GM06990 (cell line): ENCODE measurements at places on chromosomes 6 and 20.

GRCh38 chr20:37204056-37204455 is 24.7 kb upstream of the MROH8 start:
- DNase-seq: no peak

DNA sequence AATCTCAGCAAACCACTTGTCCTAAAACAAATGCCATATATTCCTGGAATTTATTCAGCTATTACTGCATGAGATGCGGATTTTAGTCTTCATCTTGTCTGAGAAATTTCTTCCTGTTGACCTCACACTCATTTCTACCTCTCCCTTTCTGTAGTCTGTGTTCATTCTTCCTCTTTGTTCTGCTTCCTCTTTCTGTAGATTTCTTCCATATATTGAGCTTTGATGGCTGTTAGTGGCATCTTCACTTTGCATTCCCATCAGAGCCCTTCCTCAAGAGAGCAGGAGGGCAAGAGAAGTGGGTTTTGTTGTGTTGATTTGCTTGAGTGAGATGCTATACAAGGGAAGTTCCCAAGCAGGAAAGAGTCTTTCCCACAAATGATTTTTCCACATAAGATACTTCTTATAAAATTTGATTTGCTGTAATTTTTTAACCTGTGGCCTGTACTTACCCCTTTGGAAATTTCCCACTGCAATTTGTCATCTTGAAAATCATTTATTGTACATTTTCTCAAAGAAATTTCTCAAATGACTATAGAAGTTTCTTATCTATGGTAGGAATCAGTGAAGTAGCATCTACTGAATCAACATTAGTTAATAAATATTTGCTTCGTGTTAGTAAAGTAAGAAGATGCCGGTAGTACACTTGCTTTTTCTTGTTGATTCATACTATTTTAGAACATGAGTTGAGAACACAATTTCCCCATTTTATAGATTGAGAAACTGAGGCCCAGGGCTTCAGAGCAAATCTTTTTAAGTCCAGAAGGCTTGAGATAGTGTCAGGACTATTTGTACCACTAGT is 43.8 kb downstream of the MAP3K4 start:
- no peak for DNase-seq

GRCh38 chr20:18032977-18033892 is 24.5 kb downstream of the OVOL2 start:
- DNase-seq: no peak

- DNase-seq: no peak
Observed at GRCh38 chr6:166252601-166253000, 55.6 kb downstream of the PRR18 start.

DNA sequence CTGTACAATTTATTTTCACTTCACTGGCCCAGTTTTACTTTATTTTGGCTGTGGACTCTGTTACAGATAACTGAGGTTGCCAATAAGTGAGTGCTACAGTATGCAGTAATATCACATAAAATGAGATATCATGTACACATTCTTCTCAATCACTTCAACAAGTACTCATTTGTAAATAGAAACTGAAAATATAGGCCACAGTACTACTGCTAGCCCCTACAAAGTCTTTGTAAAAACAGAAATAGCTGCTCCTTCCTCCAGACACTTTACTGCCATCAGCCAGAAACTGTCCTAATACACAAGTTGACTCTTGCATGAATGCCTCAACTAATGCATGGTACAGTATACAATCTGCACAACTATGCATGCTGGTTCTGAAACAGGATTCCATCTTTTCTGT is 9.2 kb downstream of the DTNBP1 start:
- DNase-seq: no peak

- DNase-seq: no peak
Observed at GRCh38 chr6:1917626-1918371, 308.1 kb downstream of the FOXC1 start.

- DNase-seq: no peak
Observed at GRCh38 chr6:91042656-91043055, 455.8 kb upstream of the MAP3K7 start.

GRCh38 chr20:62804627-62805154 is at the start of gene OGFR:
Gene OGFR (plus strand): TSS chr20:62804835. CDS start chr20:62804860, 25 bp downstream.
- peak; percentile 81 for DNase-seq

DNA sequence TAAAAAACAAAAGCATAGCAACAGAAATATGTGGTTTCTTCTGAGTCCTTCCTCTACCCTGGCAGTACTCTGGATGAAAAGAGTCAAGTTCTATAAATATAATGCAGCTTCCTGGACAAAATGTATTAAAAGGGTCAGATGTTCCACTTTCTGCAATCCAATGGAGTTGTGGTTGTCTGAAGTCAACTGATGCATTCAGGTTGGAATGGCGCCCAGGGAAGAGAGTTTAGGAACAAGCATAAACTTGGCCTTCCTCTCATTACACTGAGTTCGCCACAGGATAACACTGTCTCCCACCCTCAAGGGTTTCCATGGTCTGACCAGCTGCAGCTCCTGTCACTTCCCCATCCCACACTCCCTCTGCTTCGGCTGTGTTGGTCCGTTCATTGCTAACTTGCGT is 66.4 kb downstream of the PLEKHG1 start:
- DNase-seq: no peak

DNA sequence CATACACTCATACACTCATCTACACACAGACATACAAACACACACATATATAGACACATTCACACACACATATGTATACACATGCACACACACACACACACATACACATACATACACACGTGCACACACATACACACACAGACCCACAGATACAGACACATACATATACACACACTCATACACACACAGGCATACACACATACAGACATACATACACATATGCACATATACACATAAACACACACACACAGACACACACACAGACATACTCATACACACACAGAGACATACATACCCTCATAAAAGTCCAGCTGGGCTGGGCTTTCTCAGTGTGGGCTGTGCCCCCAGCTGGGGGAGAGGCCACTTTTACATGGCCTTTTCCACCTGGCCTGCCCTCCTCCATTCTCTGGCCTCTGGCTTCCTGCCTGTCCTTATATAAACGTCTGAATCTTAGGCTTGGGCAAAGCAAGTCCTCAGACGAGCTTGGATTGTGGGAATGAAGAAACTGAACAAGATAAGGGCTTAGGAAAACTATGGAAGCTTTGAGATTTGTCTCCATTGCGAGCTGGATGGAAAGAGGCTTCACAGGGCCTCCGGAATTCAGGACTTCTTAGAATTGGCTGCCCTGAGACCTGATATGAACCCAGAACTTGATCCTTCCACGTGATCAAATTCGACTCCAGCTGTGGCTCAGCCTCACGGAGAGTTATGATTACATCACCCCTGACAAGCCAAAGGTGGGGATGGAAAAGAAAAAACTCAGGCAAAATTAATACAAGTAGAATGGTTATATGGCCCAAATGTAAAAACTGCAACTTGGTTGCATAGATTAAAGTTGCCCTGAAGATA is 22.5 kb upstream of the CST3 start:
- DNase-seq: no peak

- DNase-seq: no peak
Observed at GRCh38 chr6:145733207-145733606, 2.1 kb downstream of the EPM2A start.

GRCh38 chr6:132084811-132085509 is 133.8 kb upstream of the CCN2 start:
- DNase-seq: peak; percentile 6

DNA sequence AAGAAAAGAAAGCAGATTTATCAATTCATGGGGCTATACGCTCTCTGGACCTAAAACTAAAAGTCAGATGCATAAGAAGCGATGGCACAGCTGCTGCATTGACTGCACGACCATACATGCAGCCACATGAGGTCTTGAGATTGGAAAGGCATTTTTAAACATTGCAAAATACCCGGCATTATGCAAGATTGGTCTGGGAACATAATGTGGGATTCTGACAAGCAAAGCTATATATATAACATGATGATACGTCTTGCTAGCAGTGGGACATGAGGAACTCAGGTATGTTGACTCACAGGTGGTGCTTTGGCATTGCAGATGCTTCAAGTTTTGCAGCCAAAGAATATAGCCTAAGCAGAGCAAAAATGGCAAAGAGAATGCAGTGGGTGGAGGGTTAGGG is 55.1 kb downstream of the SAMD3 start:
- no peak for DNase-seq

GRCh38 chr6:46279874-46280273 is 109.1 kb upstream of the ENPP5 start:
- no peak for DNase-seq

- DNase-seq: no peak
Observed at GRCh38 chr20:20425823-20426654, 58.1 kb downstream of the INSM1 start.

GRCh38 chr6:43125119-43125518 is 46.0 kb upstream of the SRF start:
- no peak for DNase-seq

GRCh38 chr6:158751921-158752320 is 67.2 kb downstream of the EZR start:
- no peak for DNase-seq

DNA sequence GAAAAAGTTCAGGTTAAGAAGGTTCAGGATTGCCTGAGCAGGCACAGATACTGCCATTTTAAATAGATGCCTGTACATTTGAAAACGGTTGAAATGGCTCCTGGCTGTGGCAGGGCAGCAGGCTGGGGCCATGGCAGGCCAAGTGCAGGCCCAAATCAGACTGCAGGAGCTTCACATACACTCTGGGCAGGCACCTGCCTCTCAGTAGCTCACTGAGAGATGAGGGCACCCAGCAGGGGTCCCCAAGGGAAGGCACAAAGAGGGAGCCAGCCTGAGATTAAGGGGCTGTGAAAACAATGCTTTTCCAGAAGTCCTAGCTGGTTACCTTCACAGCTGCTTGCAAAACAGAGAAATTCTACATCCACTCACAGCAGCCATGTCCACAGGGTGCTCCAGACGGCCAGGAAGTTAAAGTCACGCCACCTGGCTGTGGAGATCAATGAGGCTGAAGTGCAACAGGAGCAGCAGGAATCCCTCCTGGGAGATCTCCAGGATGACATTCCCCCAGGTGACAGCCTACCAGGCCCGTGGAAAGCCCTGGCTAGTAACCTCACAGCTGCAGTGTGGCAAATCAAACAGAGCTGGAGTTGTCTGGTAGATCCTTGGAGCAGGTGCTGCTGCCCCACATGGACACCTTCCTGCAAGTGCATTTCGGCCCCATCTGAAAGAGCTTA is 6.2 kb upstream of the RAET1E start:
- no peak for DNase-seq

DNA sequence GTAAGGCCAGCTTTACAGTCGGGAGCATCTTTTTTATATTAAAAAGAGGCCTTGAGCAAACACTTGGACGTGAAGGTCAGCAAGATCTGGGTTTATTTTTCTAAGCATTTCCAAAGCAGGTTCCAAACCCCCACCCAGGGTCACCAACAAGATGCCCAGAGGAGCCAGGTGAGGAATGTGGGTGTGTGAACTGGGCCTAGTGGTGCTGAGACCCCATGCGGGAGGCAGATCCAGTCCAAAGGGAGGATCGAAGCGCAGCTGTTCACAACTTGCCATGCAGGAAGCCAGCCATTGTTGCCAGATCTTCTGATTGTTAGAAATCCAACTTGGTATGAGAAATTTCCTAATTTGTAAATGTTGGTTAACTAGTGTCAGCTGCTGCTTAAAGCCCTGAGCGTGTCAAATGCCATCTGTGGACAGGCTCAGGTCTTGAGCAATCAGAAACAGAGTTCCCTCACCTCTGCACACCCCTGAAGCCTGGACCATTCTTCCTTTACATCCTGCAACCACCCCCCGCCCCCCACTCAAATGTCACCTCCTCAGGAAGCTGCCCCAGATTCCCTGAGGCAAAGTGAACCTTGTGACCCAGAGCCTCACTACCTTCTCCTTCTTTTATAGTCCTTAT is 46.5 kb downstream of the NFATC2 start:
- no peak for DNase-seq

DNA sequence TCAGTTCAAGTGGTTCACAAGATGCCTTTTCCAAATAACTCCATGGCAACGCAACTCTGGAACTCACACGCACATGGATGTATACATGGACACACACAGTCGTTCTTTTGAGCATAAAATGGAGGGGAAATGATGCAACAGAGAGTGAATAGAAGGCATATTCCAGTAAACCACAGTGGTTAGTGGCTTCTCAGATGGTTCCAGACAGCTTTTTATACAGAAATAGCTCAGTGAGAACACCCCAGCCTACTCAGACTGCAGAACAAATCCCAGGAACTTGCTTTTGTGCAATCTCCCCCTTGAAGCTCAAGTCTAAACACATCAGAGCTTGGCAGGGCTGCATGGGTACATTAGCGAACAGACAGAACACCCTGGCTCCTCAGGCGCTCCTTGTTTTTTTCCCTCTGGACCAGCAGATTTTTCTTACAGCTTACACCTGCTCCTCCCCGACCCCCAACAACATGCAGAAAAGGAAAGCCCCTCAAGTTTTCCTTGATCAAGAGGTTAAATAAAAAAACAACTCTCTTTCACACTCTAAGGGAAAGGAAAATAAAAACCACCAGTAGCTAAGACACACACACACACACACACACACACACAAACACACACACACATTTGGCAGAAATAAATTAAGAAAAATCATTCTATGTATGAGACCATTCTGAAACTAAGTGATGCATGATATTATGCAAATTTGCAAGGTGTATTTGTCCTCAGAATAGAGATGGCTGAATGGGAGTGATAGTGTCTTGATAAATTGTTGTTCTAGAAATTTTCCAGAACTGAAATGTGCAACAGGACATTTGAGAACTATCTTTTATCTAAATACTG is 51.2 kb upstream of the RANBP9 start:
- DNase-seq: no peak

- DNase-seq: no peak
Observed at GRCh38 chr20:5095454-5095853, 24.3 kb downstream of the PCNA start.

DNA sequence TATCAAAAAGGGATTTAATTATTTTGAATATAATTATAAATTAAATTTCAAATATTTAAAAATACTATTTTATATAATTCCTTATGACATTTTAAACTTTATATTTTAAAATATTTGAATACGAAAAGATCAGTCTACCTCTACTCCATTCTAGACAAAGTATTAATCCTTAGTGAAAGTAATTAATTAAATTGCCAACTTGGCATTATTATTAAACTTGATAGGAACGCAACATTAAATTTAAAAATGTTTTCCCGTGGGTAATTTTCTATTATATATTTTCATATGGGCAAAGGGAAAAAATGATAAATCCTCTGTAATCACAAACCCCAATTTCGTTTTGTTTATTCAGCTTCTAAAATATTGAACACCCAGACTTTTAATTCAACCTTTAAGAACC is 8.4 kb upstream of the FHL5 start:
- DNase-seq: no peak
